ENCODE measurements at places on chromosomes 1 and 21.

DNA sequence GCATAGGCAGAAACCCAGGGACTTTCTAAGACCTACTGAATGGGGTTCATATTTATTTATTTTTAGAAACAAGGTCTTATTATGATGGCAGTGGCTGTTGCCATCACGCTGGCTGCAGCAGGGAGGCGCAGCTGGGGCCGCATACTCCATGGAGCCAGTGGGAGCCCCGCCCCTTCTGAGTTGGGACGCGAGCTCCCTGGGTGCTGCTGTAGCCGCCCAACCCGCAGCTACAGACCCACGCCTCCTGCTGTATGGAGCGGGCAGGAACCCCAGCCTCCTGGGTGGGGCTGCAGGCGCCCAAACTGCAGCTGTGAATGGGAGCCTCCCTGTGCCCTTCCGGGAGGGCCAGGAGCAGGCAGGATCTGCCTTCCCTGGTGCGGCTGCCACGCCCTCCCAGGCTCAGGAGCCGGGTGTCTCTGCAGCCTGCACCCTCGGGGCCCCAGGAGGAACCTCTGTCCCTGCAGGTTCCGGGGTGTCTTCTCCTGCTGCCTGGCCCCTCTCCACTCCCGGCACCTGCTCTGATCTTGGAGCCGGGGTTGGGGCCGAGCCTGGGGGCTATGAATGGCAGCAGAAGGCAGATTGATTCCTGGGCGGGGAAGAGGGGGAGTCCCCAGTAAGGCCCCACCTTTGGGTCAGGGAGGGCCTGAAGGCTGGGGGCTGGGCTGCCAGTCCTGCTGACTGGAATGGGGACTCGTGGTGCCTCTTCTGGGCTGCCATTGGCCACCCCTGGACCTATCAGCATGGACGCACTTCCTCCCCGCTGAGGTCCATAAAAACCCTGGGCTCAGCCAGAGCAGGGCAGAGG lies 66.5 kb upstream of the LRRN2 start:
- no peak for DNase-seq

DNA sequence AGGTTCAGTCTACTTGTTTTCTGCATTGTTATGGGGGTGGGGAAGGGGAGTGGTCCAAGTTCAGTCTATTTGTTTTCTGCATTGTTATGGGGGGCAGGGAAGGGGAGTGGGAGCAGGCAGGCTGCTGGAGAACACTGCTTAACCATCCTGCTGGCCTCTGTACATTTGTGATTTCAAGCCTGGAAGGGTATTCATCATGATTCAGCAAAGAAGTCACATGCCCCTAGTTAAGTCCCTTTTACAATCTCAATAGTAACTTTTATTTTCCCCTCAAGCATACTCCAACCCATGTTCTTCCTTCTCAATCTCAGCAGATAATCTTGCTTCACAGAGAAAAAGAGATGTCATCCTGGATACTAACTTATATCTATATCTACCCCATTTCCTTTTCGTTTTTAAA lies 7.9 kb downstream of the LYST start:
- DNase-seq, result no peak

GRCh38 chr1:108832929-108833328 lies 24.0 kb downstream of the AKNAD1 start:
- no peak for DNase-seq

DNA sequence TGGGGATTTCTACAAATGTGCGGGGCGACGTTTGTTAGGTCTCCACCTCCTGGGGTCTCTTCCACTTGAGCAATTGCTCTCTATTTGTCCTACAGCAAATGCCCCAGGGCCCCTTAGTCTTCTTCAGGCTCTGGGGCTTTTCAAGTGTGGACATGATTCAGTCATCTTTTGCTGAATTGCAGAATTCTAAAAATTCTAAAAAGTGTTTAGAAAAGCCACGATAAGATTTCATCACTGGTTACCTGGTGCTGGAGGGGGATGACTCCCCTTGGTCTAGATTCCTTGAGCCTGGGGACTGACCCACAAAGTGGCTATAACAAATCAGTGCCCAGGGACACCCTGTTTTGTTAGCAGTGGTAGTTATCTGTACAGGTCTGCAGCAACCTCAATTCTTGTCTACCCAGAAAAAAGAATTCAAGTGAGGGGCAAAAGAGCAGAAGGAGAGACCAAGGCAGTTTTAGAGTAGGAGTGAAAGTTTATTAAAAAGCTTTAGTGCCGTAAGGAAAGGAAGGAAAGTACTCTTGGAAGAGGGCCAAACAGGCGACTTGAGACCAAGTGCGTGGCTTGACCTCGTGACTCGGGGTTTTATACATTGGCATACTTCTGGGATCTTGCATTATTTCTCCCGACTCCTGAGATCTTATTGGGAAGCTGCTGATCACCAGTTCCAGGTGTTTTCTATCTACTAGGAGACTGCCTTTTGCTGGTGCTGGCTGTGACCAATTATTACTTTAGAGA lies 25.2 kb downstream of the PROK1 start:
- no peak for DNase-seq

- DNase-seq, result no peak
Measured at GRCh38 chr1:225280563-225280962, 147.3 kb downstream of the LBR start.

GRCh38 chr1:229238231-229238630 lies 32.7 kb upstream of the RAB4A start:
- DNase-seq, result no peak

- DNase-seq, result no peak
Measured at GRCh38 chr1:167501515-167502191, 16.7 kb downstream of the CD247 start.

GRCh38 chr1:173134029-173134428 lies 73.1 kb downstream of the TNFSF4 start:
- no peak for DNase-seq
